Purkinje cell (primary cell): ENCODE measurements at places on chromosomes 1 and 21. TPM values are rescaled to one million over a fixed set of nuclear protein-coding genes. Genes with fewer than 3 reads are reported as not detected.

Gene THEM5
- polyA plus RNA-seq = 0.42 TPM in 1 of 2 replicates, not detected in the other

Gene USH2A
- 0.20 TPM in 1 of 2 replicates, not detected in the other for polyA plus RNA-seq

Gene TEKT2
- polyA plus RNA-seq = not detected in 2 replicates

Gene GPA33
- polyA plus RNA-seq = 0.15 TPM in 1 of 2 replicates, not detected in the other

Gene ANKRD34A
- 8.1 and 10.7 TPM in 2 replicates for polyA plus RNA-seq
